ENCODE measurements at places on chromosomes 5 and 9. TPM values are rescaled to one million over a fixed set of nuclear protein-coding genes. Genes with fewer than 3 reads are reported as not detected.

The SOHLH1 gene
- not detected for polyA plus RNA-seq

The PCDHGB2 gene
- 3.4 TPM for polyA plus RNA-seq

The SPINK6 gene
- not detected for polyA plus RNA-seq

The NPR3 gene
- polyA plus RNA-seq: 15.4 TPM

The ABL1 gene
- 82.1 TPM for polyA plus RNA-seq

The RACK1 gene
- 2,460 TPM for polyA plus RNA-seq

The ATG10 gene
- polyA plus RNA-seq: 12.0 TPM

The OSMR gene
- 8.2 TPM for polyA plus RNA-seq

The RPL37 gene
- polyA plus RNA-seq: 2,005 TPM

The NOTCH1 gene
- 29.2 TPM for polyA plus RNA-seq

The PPP3R2 gene
- 0.04 TPM for polyA plus RNA-seq

DNA sequence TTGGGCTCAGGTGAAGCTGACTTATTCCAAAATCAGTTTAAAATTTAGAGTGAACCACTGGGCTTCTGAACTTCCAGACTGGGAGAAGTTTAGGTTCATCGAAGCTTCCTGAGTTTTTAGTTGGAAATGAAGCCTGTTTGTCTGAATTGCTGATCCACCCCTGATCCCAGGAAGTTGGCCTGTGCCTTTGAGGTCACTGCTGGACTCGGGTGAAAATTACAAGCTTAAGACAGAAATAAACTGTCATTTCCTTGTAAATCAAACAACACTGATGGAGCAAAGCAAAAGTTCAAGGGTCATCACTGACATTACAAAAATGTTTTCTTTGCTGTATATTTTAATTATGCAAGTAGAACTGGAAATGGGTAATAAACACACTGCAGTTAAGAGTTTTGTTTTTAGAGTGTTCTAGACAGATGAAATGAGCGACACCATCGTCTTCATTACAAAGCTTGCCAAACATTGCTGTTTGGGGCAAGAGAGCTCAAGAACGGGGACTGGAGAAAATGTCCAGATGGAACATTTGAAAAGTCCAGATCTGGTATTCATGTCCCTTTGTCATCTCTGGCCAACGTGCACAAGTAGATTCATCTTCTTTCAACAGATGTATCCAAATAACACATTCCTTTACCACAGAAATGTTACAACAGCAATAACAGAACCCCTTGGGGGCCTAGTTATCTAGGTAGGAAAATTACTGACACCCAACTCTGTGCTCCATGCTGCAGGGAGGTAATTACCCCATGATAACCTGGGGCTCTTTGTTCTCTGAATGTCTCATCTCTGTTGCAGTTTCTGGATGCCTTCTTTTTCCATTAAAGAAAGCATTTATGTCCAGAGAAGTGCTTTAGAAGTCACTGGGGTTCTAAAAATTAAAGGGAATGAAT, 142.4 kb upstream of the ERCC6L2 start:
- DNase-seq: no peak

DNA sequence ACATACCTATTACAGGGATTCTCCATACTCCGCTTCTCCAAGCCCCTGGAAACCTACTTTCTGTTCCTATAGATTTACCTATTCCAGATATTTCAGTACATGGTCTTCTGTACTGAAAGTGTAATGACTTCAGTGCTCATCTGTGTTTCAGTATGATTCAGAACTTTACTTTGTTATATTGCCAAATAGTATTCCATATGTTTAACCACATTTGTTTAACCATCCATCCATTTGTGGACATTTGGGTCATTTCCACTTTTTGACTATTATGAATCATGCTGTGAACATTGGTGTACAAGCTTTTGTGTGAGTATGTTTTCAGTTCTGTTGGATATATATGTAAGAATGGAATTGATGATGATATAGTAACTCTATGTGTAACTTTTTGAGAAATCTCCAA, 188.9 kb downstream of the PDZD2 start:
- no peak for DNase-seq

DNA sequence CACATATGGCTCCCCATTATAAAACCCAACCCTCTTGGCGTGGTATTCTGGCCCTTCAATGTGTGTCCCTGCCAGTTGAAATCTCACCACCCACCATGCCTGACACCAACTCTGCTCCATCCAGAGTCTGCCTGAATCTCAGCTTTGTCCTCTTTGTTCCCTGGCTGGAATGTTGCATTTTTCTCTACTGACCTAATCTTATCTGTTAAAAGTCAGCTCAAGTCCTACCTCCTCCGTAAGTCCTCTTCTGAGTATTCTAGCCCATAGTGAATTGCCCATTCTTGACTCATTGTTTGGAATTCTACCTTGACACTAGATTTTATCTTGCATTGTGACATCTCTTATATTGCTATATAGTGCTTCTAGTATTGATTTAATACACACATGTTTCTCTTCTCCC, 207.1 kb upstream of the VLDLR start:
- no peak for DNase-seq

- no peak for DNase-seq
Observed at GRCh38 chr5:192970-193831, 1.9 kb downstream of the LRRC14B start.

- DNase-seq: no peak
Observed at GRCh38 chr5:112306956-112307355, 112.1 kb downstream of the EPB41L4A start.

DNA sequence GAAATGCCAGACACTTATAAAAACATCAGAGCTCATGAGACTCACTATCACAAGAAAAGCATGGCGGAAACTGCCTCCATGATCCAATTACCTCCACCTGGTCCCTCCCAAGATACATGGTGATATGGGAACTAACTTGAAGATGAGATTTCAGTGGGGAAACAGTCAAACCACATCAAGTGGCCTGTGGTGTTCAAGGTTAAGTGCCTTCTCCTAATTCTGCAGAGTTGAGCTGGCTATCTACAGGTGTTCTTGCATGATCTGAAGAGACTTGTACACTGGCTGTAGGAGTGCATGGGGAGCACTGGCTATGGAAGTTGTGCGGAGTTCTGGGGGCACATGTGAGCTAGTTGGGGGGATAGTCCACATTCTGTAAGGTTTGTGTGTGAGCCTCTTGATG, 34.0 kb upstream of the CKS2 start:
- DNase-seq: no peak

DNA sequence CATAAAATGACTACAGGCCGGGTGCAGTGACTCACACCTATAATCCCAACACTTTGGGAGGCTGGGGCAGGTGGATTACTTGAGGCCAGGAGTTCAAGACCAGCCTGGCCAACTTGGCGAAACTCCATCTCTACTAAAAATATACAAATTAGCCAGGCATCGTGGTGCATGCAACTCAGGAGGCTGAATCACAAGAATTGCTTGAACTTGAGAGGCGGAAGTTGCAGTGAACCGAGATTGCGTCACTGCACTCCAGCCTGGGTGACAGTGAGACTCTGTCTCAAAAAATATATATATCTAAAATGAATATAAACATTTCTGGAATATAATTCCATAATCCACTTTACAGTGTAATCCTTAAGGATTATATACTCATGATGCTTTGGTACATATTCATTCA, 66.5 kb downstream of the TEX10 start:
- DNase-seq: no peak

DNA sequence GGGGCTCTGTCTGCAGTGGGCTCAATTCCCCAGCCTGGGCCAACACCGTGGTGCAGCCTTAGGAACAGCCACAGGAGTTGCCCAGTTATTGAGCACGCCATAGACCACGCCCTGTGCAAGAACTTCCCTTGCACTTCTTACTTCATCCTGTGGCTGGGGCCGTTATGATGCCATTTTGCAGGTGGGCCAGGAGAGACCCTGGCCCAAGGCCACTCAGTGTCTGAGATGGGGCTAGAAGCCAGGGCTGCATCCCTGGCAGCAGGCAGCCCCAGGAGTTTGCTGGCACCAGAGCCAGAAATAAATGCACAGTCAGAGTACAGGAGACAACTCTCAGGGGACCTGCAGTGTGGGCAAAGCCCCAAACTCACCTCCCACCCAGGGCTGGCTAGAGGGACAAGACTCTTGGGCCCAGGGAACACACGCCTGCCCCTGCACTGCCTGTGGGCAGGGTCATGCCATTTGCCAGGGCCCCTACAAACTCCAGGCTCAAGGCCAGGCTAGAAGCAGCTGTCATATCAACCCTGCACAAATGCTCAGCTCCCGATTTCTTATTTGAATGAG, 6.7 kb downstream of the CORO2A start:
- no peak for DNase-seq

- no peak for DNase-seq
Observed at GRCh38 chr5:25851301-25851700, 1187.1 kb downstream of the CDH9 start.

GRCh38 chr9:117425566-117425965, 10.7 kb upstream of the ASTN2 start:
- no peak for DNase-seq

GRCh38 chr9:138024831-138025291, 147.3 kb downstream of the CACNA1B start:
- no peak for DNase-seq

- no peak for DNase-seq
Observed at GRCh38 chr5:36300191-36300926, 1.3 kb downstream of the RANBP3L start.

- no peak for DNase-seq
Observed at GRCh38 chr5:90878081-90878480, 319.5 kb downstream of the ADGRV1 start.

- DNase-seq: no peak
Observed at GRCh38 chr9:126448865-126449577, 122.4 kb downstream of the MVB12B start.

- DNase-seq: no peak
Observed at GRCh38 chr9:9846557-9846956, 766.2 kb downstream of the PTPRD start.

DNA sequence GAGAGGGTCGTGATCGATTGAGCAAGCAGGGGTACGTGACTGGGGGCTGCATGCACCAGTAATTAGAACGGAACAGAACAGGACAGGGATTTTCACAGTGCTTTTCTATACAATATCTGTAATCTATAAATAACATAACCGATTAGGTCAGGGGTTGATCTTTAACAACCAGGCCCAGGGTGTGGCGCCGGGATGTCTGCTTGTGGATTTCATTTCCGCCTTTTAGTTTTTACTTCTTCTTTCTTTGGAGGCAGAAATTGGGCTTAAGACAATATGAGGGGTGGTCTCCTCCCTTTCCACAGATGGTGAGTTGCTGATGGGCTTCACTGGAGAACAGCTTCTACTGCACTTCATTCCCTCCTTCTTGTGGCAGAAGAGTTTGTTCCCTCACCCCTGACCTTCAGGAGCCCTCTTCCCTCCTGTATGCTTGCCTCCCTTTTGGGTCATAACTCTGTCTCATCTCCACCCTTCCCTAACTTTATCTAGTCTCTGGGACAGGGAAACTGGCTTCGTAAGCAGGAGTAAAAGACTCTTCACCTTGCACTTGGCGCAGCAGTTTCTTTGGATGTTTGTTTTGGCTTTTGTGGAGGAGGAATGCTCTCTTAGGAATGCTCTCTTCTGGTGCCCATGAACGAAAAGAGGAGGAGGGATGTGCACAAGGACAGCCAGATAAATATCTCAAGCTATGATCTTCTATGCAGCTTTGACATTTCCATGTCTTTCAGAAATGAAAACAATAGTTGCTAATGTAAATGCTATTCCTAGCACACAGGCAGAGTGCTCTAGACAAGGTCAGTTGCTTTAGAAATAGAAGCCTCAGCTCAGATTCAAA, 139.8 kb upstream of the RPS23 start:
- DNase-seq: no peak

GRCh38 chr5:148838357-148838756, 11.9 kb downstream of the ADRB2 start:
- no peak for DNase-seq

DNA sequence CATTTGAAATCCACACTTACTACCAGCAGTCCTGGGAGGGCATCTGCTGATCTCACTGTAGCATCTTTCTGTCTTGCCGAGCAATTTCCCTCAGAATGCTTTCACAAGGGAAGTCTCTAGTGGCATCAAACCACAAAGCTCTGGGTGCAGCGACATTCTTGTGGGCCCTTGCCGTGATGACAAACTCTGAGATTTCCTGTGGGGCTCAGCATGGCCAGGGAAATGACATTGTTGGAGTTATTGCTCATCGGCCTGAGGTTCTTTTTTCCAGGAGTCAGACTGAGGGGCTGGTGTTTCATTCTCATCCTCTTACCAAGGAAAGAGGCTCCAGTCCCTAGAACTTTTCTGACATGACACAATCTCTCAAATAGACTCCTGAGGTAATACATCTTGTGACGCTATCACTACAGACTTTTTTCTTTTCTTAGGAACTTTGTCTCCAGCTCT, 51.4 kb downstream of the PFDN1 start:
- DNase-seq: no peak

- no peak for DNase-seq
Observed at GRCh38 chr9:135609366-135609955, 29.9 kb downstream of the GLT6D1 start.

DNA sequence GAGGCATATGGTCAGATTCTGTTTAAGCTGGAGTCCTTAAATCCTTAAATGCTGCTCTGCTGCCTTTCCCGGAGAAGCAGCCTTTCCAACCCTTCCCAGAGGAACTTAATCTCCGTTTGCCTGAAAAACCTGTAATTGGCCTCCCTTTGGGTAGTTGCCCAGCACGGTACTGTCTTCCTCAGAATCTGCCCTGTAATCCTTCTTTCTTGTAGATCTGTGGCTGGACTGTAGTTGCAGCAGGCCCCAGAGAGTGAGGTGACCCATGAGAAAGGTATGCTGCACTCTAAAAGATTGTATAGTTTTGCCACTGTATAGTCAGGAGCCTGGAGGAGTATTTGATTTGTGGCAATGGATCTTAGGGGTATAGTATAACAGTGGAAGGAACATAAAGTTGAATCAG, 11.7 kb downstream of the SPIN1 start:
- no peak for DNase-seq

Measured in right renal pelvis (tissue), 4 donors.